ENCODE measurements at places on chromosomes 1 and 21. TPM values are rescaled to one million over a fixed set of nuclear protein-coding genes. Genes with fewer than 3 reads are reported as not detected.

Gene PAQR6
- 2.5 TPM for total RNA-seq

DNA sequence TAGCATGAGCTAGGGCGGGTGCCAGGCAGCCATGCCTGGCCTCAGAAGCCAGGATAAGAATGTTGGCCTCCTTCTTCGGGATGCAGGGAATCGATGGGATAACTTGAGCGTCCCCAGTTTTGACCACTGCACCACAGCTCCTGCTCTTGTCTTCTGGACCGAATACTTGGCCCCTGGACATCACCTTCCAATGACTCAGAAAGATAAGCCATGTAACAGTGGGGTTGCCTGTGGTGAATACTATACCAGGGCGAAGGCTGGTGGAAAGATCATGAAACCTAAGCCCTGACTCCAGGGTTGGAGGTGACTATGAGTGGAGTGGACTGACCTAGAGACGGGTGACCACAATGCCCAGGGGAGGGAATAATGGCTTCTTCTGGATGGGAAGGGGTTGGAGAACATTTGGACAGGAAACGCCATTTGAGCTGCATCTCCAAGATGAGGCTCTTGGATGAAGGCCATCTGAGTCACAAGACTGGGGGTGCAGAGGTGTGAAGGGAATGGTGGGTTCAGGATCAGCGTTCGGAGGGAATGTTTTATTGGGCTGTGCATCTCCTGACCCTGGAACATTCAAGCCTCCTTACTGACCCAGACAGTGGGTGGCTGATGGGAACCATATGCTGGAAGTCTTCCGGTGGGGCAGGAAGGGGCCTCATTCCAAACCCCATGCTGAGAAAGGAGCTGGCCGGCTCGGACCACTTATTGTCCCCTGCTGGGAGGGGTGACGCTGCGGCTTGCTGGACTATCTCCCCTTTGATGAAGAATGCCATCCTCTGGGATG, 18.5 kb upstream of the KCNE2 start:
- no peak for DNase-seq

DNA sequence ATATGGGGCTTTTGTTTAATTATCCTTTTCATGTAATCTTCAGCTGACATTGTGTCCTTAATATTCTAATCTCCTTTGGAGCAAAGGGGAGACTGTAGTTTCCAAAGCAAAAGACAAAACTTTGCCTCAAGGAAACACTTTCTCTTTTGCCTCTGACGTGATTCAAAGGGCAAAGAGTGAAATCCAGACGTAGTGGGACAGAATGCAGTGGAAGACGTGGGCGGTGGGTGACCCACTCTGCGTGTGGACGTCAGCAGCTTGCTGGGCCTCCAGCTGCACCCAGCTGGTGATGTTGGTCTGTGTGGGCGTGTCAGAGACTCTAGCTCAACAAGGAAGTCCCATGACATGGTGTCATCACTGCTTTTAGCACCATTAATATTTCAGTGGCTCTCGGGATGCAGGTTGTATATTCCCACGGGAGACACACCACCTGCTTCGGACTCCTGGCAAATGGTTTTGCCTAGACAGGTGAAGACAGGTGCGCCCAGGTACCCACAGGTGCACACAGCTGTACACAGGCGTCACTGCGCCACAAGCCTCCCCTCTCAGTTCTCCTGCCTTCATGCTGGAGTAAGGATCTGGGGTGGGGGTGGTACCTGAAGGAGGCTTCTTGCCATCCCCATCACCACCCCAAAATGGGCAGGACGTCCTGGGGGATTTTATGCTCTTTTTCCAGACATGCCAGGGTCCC, 292.1 kb upstream of the VAMP3 start:
- DNase-seq = no peak

DNA sequence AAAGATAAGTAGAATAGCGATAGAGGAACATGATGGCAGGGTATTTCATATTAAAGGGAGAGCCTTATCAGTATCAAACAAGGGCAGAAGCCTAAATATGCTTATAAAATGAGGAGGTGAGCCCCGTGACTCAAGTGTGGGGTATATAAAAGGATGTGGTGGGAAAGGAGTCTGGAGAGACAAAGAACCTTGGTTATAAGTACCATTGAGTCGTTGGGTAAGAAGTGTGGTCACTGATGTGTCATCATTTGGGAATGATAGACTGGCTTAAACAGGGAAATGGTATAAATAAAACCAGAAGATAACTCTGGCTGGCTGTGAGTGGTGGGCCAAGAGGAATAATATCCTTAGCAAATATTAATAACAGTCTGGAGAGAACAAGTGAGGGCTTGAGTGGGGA, 10.9 kb upstream of the CD5L start:
- DNase-seq = peak; percentile 34

DNA sequence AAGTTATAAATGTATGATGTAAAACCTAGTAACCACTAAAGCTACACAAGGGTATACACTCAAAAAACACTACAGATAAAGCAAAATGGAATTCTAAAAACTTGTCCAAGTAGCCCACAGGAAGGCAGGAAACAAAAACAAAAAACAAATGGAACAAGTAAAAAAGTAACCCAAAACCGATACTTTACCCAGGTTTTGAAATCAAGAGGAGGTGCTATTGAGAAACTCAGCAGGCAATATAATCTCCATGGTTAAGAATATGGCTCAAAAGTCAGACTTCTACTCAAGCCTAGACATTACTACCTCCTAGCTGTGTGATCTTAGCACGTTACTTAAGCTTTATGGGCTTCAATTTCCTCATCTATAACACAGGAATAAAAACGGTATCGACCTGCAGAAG, 13.3 kb downstream of the RBBP5 start:
- no peak for DNase-seq

All from kidney epithelial cell (primary cell).